Activated T-helper 1 cell treated with anti-CD3 and anti-CD28 coated beads, Interleukin-12 subunit alpha, Interleukin-12 subunit beta, Interleukin-2, Interleukin-4 antibody, amounts not matched to agents 30 ng/mL and 10 ng/mL and 1 ng/mL, durations not matched to agents 14 hours and 24 hours and 36 hours (primary cell): ENCODE measurements at places on chromosomes 4 and X.

GRCh38 chrX:81174286-81174685 is 27.4 kb downstream of the HMGN5 start:
- no peak for DNase-seq

GRCh38 chr4:187059021-187059420 is 335.4 kb upstream of the FAT1 start:
- DNase-seq: no peak

DNA sequence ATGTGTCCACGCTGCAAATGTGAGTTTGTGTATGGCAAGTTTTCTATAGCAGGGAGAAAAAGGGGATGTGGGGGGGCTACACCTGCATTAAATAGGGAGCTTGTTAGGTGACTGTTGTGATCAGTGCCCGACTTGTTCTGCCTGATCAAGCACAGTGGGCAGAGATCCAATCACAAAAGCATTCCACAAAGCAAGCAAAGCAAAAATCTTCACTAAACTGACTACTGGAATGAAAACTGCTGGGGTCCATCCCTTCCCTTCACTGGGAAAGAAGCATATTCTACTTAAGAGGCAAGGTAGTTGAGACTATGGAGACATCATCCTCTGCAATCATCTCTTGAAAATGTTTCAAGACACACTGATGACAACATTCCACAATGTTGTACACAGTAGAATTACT is 5.2 kb downstream of the IRS4 start:
- no peak for DNase-seq

DNA sequence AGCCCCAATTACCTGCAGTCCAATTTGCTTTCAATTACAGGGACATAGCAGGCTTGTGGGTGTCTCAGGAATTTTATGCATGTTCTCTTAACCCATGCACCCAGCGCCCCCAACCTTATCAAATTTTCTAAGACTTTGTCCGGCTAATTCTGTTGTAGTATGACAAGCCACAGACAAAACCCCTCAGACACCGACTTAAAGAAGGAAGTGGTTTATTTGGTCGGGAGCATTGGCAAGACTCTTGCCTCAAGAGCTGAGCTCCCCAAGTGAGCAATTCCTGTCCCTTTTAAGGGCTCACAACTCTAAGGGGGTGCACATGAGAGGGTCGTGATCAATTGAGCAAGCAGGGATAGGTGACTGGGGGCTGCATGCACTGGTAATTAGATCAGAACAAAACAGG is 28.7 kb upstream of the IL9R start:
- no peak for DNase-seq

DNA sequence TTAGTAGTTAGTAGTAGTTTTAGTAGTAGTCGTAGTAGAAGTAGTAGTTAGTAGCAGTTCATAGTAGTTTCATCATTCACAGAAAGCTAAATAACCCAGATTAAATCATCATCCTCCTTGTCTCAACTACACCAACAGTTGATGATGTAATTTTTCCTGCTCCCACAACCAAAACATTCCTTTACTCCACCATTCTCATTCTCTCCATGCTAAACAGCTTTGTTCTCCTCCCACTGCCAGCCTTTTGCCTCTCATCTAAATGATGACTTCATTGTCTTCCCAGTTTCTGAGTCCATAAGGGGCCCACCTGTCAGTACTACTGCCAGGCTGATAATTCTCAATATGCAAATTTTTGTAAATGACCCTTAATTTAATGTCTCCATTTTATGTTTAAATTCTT is 68.9 kb downstream of the ARHGAP24 start:
- DNase-seq: no peak

- DNase-seq: no peak
Measured at GRCh38 chr4:107712236-107712635, 7.8 kb downstream of the PAPSS1 start.

GRCh38 chrX:130801901-130802300 is 101.1 kb downstream of the ENOX2 start:
- no peak for DNase-seq

DNA sequence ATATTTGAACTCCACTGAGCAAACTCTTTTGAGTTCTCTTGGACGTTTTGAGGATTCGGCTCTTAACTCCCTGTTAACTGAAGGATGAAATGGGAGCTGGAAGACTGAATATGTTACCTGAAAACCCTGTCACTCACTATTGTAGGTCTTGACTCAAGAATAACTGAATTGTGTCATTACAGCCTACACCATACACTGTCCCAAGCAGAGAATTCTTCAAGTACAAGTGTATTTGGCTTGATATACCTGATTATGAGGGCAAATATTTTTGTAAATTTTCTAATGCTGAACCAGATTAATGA is 276.1 kb downstream of the CFAP299 start:
- no peak for DNase-seq

DNA sequence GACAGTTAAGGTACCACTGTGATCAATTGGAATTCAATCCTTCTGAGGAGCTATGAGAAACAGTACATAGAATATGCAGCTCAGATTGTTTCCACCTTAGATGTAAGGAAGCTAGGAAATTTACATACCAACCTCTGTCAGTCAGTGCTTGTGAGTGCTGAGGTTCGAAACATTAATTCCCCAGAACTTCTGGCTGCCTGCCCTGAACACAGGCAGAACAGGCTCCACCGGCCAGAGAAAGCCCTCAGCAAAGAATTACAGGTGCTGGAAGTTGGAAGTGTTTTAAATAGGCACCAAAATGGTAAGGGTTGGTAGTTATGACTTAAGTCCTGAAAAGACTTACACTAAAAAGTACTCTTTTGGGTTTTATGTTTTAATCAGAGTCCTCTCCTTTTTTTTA is 651.8 kb downstream of the C4orf33 start:
- DNase-seq: no peak

GRCh38 chr4:78417603-78418002 is 134.0 kb upstream of the ANXA3 start:
- no peak for DNase-seq

GRCh38 chrX:128848374-128848773 is 674.9 kb downstream of the SMARCA1 start:
- DNase-seq: no peak

DNA sequence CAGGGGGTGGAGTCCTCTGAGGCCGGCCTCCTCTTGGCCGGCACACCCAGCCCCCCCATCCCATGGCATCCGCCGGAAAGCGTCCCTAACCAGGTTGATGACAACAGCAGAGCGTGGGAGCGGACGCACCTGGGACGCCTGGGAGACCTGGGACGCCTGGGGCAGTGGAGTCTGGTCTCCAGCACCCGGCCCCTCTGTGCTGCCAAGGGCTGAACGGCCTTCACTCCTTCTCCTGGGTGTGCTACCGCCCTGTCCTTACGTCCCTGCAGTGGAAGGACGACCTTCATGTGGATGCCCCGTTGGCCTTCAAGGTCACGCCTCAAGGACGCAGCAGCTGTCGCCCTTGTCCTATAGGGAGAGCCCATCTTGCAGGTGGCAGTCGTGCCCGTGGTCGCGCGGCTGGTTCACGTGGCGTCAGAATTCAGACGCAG is 26.9 kb downstream of the NKX1-1 start:
- no peak for DNase-seq

- no peak for DNase-seq
Measured at GRCh38 chrX:69313617-69314290, 148.5 kb upstream of the PJA1 start.

- DNase-seq: no peak
Measured at GRCh38 chr4:142092941-142093340, 456.6 kb downstream of the IL15 start.

- no peak for DNase-seq
Measured at GRCh38 chrX:23478561-23478960, 143.9 kb downstream of the PTCHD1 start.

DNA sequence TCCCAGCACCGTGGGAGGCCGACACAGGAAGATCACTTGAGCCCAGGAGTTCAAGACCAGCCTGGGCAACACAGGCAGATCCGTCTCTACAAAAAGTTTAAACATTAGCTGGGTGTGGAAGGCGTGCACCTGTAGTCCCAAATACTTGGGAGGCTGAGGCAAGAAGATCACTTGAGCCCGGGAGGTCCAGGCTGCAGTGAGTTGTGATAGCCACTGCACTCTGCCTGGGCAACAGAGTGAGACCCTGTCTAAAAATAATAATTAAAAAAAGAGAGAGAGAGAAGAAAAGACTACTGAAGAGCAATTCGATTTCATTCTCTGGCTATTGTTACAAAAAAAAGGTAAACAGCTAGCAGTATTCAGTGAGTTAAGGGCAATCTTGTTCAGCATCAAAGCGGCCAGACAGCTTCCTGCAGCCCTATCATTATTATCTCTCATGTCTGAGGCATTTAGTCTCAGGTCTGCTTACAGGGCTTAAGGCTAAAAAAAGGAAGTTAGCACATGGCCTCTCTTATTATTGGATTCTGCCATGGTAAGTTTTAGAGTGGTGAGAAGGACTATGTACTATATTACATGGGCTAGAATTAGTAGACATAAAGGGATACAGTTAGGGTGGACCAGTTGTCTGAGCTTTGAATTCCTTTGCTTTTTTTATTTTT is 37.9 kb downstream of the ARHGEF6 start:
- no peak for DNase-seq

- no peak for DNase-seq
Measured at GRCh38 chrX:118117741-118118140, 1.1 kb upstream of the KLHL13 start.

DNA sequence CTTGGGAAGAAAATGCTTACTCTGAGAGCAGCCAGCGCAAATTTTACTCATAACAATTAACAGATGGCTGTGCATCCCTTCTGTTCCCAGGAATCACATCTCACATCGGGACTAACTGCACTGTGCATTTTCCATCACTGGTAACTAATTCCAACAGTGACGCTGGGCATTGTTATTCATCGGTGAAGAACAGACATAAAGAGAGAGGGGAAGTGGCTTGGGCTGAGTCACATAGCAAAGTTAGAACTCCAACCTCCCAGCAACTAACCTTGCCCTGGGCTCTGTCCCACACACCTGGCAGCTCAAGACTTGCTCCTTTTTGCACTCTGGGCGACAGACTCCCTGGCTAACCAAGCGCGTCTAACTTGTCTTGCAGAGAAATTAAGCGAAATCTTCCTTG is 6.4 kb upstream of the LONRF3 start:
- DNase-seq: no peak

- DNase-seq: no peak
Measured at GRCh38 chrX:150450519-150451177, 87.5 kb downstream of the MAMLD1 start.

- DNase-seq: no peak
Measured at GRCh38 chrX:31580227-31580626, 508.4 kb upstream of the FTHL17 start.

- no peak for DNase-seq
Measured at GRCh38 chrX:45527834-45528233, 327.2 kb upstream of the DIPK2B start.

DNA sequence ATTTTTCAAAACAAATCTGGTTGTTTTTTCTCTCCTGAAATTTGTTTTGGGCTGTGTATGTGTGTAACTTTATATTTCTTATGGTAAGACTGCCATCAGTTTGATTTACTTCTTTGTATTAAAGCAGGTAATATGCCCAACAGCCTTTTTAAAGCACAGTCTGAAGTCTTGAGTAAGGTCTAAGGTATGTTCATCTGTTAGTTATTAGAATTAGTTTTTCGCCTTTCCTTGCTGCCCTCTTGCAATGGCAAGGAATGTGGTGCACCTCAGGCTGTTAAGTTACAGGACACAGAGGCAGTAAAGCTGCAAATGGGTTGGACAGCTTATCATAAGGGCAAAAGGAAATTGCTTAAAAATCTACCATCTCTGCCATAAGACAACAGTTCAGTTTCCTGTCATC is 71.8 kb downstream of the METTL14 start:
- no peak for DNase-seq

DNA sequence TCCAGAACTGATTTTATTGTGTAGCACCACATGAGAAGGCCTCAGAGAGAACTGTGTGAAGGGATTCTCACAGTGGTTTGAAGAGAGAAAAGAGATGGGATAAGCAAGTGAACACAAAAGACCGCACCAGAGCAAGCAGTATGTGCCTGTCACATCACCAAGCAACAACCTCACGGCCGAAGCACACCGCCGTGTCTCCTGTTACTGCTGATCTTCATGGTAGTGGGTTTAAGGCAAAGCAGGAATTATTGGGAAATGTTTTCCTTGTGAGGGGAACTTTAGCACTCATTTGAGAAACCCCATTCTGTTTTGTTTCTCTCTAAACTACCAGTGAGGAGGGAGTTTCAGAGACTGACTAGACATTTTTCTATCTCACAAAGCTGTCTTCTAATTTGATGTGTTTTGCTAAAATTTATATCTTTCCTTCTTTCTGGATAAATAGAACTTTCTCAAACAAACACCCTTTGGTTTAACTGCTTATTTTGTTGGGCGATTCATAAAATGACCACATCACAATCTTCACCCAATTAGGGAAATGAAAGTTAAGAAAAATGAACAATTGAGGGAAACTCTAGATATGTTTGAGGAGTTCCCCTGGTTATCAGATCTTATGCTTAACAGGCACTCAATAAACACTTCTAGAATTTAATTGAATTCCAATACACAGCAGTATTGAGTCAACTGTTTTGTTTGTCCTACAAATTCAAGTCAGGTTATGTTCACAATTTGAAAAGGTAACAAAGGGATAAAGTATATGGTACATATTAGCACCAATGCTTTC is 16.5 kb downstream of the SH3KBP1 start:
- no peak for DNase-seq

DNA sequence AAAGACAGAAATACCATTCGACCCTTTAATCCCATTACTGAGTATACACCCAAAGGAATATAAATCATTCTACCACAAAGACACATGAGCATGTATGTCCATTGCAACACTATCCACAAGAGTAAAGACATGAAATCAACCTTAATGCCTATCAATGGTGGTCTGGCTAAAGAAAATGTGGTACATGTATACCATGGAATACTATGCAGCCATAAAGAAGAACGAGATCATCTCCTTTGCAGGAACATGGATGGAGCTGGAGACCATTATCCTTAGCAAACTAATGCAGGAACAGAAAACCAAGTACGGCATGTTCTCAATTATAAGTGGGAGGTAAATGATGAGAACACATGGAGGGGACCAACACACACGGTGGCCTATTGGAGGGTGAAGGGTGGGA is 7.9 kb downstream of the SCLT1 start:
- no peak for DNase-seq

GRCh38 chr4:24858026-24858425 is 54.8 kb downstream of the CCDC149 start:
- no peak for DNase-seq

GRCh38 chr4:45241976-45242375 is 515.6 kb upstream of the GNPDA2 start:
- no peak for DNase-seq

GRCh38 chrX:55489314-55490009 is at the start of gene USP51:
Gene USP51, minus strand, starts transcription at chrX:55489848. Its CDS starts 909 bp downstream, at chrX:55488939.
- DNase-seq: no peak

DNA sequence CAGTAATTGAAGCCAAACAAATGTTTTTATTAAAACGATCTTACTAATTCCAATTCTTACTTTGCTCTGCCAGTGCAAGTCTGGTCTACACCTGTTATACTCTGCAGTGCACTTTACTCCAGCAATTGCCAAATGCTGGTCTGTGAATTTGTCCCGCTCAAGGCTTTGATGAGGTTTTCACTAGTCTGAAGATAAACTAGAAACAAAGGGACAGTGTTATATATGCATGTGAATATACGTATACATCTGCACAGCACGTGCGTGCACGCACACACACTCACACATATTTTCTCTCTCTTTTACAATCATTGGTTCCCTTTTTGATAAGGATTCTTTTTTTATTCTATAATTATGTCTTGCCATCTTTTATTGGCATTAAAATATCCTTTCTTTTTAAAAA is 88.5 kb upstream of the LCORL start:
- no peak for DNase-seq
